ENCODE measurements at places on chromosomes 3 and 15.
A peak's percentile ranks its signal among the peaks of the same experiment; 100 is the strongest.

DNA sequence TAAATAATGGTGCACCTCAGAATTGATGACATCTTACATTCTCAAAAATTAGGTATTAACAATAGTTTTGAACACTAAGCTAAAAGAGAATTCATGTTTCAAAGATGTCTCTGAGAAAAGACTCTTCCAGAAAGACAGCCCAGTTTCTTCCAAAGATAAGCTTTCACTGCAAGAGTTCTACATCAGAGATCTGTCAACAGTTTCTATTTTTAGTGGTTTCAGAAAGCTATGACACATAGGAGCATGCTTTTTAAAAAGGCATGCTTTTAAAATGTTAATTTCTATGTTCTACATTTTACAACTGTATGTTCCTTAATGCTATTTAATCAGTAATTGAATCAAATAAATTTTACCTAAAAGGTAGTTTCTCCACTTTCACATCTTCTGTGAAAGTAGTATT lies 88.2 kb downstream of the PLOD2 start:
- no peak for DNase-seq

- no peak for DNase-seq
Measured at GRCh38 chr15:65344214-65344913, 33.4 kb downstream of the IGDCC3 start.

- no peak for DNase-seq
Measured at GRCh38 chr15:60420203-60420716, 22.5 kb upstream of the ANXA2 start.

DNA sequence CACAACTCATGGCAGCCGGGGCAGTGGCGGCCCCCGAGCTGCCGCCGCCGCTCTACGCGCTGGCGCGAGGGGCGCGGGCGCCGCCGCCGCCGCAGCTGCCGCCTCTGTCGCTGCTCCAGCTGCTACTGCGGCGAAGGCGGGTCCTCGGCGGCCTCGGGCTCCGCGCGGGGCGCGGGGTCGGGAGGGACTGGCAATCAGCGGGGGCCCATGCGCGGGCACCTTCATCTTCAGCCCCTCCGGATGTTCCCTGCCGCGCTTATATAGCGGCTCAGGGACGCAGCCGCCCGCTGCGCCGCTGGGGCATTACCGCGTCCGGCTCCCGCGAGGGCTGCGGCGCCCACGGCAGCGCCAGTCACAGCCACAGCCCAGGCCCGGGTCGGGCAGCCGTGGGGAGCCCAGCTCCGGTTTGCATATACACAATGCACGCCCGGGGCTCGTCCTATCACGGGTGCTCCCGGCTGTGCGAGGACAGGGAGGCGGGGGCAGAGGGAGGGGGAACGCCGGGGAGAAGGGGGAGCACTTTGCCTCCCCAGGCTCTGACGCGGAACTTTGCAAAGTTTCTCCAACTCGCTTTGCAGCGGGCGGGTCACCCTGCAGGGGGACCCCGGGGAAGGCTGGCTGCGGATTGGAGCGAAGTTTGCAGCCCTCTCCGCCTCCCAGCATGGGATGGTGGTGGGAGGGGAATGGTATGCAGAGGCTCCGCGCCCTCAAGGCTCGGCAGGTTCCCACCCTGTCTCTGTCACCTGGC lies at the start of gene VGLL3:
Gene VGLL3 (minus strand): TSS at position 416 of the 748 bp plus-strand sequence. CDS start 406 bp downstream, at position 10.
- peak; percentile 46 for DNase-seq

DNA sequence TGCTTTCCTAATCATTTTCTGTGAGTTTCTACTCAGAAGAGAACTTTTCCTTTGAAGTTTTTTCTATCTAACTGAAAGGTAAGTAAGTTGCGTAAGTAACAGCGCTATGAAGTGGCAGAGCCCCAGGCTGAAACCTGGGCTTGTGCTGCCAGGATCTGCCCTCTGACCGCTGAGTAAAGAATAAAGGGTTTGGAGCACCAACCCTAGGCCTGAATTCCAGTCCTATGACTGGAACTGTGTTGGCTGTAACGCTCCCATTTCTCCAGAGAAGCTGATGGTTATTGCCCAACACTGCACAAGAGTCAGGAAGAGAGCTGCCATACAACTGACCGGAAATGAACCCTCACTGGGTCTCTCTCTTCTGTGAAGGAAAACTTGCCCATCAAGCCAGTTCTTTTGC lies 87.0 kb downstream of the FOXB1 start:
- no peak for DNase-seq

DNA sequence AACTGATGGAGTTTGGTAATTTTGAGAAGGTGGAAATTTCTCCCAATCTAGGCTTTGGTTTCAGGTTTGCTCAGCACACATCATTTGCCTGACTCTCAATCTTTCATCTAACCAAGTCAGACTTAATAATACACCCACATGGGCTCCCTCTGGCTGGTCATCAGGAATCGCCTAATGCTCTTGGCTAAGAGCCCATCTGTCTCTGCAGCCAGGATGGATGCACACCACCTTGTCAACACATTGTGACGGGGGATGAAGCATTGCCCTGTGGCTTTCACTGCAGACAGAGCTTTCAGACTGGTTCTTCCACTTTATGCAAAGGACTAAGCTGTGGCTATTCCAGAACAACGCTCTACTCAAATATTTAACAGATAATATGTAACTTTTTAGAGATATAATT lies 3.0 kb upstream of the HDGFL3 start:
- no peak for DNase-seq

- DNase-seq, result no peak
Measured at GRCh38 chr15:67010898-67011616, 54.3 kb upstream of the SMAD3 start.

DNA sequence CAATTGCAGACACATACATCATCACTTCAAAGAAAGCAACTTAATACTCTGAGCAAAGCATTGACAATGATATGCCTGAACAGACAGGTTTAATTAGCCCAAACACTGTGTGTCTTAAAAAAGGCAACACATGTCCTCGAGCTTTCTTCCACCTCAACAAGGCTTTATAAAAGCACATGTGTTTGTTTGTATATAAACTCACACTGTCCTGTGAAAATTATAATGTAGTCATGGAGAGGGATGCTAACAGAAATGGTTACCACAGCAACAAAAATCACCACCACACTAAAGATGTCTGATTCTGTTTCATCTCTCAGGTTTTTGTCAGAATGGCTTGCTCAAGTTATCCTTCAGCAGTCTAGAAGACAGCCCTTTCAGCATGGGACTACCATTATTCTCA lies 314.7 kb downstream of the MAGI1 start:
- no peak for DNase-seq

DNA sequence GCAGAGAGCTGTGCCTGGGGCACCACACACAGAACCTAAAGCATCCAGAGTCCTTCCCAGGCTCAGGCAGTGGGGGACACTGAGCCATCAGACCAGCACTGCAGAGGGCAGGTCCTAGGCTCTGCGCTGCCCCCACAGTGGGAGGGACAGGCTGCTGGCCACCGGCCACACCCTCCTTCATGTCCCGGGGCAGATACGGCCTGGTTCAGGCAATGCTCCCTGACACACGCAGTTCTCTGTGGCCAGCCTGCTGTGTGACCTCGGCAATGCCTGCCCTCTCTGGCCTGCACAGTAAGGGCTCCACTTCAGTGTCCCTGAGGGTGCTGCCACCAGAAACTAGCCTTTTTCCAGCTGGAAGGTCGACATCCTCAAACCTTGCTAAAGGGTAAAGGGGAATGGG lies 12.4 kb downstream of the LINGO1 start:
- DNase-seq, result no peak

Data from GOT3 (cell line).